Colonic mucosa (tissue), 4 donors: ENCODE measurements at places on chromosomes 2 and 18.

DNA sequence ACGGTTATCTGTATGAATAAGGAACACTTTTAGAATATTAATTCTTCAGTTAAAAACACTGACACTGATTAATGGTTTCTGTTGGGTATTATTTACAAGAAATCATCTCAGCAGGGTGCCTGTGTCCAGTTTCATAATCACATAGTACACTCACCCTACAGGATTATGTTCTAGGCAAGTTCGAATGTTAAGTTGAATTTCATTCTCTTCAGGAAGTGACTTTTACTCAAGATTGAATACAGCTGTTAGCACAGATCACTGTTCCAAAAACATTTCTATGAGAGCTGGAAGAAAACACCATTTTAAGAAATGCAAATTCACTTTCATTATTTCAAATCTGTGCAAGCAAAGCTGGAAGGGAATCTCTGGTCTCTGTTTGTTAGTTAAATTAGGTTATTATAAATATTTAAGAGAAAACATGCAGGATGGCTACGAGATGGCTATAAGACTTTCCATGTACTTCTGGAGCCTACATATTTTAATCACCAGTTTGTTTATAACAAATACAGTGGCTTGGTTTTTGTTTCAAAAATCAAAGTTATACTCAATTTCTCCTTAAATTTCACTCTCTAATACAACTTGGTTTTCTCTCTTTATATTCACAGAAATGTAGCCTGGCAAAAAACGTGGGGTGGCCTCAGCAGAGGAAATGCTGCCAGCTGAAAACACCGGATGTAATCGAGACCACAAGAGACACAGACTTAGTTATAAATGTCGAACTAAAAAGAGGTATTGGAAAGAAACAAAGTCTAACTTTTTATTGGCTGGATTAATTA is 65.8 kb downstream of the RBMS1 start:
- DNase-seq = no peak

DNA sequence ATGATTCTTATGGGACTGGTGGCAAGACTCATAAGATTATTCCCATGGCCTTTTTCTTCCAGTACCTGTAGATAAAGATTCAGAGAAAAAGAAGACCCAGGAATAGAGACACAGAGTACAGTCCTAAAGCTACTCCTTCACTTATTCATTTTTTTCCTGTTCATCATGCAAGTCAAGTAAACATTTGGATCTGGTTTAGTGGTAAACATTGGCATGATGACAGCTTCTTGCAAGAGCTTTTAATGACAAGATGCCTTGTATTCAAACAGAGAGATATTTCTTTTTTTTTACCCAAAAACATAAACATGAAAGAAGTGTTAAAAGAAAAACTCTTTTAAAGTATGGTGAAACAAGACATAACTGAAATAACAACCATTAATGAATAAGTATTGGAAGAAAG is 20.2 kb downstream of the CXCR2 start:
- DNase-seq = no peak

- DNase-seq = no peak
These were observed 42.5 kb upstream of the ACADL start for GRCh38 chr2:210267698-210268097.

DNA sequence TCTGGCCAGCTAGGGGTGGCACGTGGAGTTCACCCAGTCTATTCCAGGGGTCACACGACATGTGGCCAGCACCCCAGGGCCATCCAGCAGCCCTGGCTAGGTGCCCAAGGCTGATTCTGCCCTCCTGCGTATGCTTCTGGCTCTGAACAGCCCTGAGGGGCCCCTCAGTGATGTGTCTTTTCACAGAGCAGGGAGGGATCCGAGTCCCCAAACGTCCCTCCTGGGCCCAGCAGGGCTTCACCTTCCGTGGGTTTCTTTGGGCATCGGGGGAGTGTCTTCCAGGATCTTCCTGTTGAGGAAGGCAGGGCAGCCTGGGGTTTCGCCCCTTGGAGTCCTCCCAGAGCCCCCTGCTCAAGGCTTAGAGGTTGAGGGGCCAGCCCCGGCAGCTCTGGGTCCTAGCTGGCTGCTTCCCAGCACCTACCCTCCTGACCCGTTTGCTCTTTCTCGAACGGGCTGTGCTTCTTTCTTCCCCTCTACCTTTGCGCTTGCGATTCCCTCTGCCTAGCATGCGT is 165.9 kb downstream of the DYSF start:
- peak; percentile 14 for DNase-seq

- no peak for DNase-seq
These were observed 83.0 kb upstream of the CHRNA1 start for GRCh38 chr2:174846941-174847938.

DNA sequence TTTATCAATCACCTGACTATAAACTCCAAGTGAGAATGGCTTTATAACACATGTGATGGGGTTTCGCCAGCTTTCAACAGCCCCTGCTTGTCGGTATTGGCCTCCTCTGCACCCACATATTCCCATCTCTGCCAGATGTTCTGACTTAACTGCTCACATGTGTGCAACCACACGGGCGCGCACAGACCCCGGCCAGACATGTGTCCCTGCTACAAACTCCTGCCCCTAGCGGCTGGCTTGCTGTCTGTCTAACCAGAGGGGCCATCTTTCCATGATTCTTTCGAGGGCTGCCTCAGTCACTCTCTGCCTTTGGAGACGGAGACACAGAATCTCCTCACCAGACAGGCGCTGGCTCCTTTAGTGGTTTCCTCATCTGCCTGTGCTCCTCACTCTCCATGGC is 15.3 kb downstream of the STON1 start:
- no peak for DNase-seq

GRCh38 chr18:63224630-63225029 is 94.9 kb downstream of the BCL2 start:
- no peak for DNase-seq

DNA sequence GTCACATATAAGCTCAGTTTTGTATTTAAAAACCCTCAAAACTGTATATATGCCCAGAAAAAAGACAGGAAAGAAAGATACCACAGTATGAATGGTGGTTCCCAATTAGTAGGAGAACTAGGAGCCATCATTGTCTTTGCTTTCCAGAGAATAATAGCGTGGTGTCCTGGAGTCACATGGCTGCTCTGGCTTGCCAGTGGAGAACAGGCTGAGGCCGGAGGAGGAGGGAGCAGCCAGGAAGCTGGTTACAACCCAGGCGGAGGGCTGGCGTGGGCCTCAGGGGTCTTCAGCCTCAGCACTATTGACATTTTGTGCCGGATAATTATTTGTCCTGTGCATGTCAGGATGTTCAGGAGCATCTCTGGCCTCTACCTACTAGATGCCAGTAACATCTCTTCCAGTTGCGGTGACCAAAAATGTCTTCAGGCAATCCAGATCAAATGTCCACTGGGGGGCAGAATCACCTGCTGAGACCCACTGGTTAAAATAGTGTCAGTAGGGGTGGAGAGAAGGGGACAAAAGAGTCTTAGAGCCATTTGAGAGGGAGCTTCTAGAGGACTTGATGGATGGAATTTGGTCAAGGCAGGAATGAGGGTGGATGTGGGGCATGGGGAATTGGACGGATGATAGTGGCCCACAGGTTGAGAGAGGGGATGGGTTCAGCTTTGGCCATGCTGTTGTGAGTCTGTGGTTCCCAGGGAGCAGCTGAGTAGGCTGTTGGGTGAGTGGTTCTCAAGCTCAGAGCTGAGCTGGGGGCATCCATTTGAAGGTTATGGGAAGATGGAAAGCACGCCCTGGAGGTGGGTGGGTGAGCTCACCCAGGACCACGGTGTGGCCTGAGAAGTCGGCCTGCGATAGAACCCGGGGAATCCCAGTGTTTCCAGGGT is 144.9 kb downstream of the AGAP1 start:
- no peak for DNase-seq

GRCh38 chr2:71906357-71906973 is 241.2 kb downstream of the CYP26B1 start:
- no peak for DNase-seq

DNA sequence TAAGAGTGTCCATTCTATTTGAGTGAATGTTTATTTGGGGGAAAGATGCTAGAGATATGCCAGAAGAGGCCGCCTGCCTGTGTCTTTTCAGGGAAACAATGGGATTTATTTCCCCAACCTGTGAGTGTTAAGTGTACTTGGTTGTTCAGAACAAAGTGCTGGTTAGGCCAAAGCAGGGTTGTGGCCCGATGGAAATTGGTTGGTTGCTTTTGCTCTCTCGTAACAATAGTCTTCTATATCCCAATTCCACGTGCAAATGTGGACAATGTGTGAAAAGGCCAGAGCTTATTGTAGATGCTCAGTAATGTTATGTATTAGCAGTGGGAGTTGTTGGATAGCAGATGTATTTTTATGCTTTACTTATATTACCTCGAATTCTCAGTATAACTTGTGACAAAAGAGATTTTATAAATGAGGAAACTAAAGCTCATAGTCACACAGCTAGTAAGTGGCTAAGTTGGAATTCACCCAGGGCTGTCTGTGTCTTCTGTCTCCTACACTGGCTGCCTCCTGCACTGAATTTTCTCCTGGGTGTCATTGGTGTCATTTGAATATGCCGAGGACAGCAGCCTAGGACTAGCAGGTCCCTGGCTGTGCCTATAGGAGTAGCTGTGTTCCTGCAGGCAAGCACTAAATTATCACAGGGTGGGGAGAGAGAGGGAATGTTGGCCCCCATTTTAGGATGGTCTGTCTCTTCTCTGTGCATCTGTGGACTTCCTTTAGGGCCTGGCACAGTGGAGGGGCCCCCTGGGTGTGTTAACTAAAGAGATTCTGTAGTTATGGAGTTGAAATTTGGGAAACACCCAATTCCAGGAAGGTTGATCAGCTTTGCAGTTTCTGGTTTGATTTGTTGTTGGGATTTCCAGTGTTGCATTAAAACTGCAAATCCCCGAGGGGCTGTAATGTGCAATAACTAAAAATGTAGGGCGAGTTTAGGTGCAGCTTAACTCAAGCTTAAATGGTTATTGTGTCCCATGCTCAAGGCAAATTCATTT is 21.6 kb downstream of the GPD2 start:
- no peak for DNase-seq
